ENCODE measurements at places on chromosomes 2 and 18.

GRCh38 chr2:18465979-18466378, 94.5 kb downstream of the RDH14 start:
- DNase-seq = no peak

DNA sequence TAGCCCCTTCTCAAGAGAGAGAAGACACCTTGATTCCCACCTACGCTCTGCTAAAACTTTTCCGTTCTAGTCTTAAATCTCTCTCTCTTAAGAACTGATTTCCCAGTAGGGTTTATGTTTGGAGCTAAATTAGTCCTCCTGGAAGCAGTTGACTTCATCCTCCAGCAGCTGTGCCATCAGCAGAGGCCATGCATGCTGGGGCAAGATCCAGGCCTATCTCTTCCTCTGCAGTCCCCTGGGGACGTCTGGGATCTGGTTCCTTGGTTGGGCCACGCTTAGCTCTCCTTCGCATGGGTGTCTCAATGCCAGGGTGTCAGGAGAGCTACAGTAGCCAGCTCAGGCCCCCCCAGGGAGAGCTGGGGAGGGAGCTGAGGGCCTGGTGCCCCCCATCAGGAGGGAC, 49.7 kb downstream of the HPCAL1 start:
- DNase-seq = no peak

- no peak for DNase-seq
Measured at GRCh38 chr2:213004197-213004821, 147.1 kb downstream of the IKZF2 start.

GRCh38 chr18:23552505-23552904, 33.8 kb downstream of the NPC1 start:
- no peak for DNase-seq

- DNase-seq = no peak
Measured at GRCh38 chr18:55365342-55365741, 222.7 kb downstream of the TCF4 start.

DNA sequence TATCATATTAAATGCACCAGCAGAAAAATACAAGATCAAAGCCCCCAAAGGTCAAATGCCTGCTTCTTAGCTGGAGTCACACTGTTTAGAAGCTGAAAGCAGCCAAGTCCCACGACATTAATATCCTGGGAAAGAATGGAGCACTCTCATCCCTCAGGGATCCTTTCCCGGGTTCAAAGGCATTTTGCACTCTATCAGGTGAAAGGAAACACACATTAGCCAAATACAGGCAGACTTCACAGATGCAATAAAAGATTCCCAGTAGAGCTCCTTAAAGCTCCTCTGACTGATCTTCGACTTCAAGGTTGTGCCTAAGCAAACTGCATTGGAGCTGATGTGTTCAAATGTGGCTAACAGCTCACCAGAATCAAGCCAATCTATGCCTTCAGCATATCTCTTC, 158.4 kb downstream of the RNF152 start:
- DNase-seq = no peak

DNA sequence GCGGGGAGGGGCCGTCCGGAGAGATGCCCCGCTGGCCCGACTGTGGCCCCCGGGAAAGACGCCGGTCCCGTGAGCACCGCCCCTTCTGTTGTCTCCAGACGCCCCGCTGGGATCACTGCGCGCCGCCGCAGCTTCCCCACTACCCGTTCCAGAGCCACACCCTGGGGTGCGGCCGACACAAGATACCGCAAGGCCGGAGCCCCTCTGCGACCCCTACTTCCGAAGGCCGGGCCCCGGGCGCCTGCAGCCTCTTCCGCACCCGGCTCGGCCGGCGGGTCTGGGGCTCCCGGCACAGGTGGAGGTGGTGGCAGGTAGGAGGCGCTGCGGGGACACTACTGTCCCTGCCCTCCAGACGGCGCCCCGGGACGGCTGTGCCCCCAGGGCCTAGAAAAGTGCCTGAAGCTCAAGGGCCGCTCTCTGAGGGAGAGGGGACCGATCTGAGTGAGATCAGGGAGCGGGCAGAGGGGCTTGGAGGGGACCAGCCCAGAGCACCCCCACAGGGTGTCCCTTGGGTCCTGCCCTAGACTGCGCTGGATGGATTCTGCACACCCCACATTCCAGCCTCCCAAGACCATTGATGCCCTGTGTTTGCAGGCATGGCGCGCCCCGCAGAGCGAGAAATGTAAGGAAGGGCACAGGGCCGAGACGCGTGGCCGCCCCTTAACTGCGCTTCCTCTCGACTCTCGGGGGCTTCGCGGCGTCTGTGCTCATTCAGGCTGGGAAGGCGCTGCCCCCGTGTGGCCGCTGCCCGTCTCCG, 80.0 kb downstream of the GFPT1 start:
- peak; percentile 89 for DNase-seq
